Activated naive CD8-positive, alpha-beta T cell treated with anti-CD3 and anti-CD28 coated beads, Interleukin-2, amount 10 ng/mL, durations not matched to agents 7 days and 5 days (primary cell): ENCODE measurements at places on chromosomes 4 and X.

- no peak for DNase-seq
Measured at GRCh38 chr4:39713691-39714090, 15.8 kb downstream of the UBE2K start.

- no peak for DNase-seq
Measured at GRCh38 chr4:30536231-30536630, 183.9 kb upstream of the PCDH7 start.

DNA sequence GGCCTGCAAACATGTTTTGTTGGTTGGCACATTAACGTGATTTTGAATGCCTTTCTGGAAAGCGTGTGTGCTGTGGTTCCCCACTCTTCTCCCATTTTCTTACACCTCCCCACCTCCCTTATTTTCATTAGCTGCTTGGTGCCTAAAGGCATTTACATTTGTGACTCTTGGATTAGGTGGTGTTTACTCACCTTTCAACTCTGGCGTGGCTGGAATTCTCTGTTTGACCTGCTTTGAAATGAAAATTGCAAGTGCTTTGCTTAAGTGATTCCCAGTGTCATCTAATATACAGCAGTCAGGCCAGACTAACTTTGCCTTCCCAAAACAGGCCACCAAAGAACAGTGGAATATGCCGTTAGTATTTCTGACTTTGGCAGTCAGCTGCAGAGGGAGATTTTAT is 80.5 kb downstream of the NHSL2 start:
- no peak for DNase-seq

DNA sequence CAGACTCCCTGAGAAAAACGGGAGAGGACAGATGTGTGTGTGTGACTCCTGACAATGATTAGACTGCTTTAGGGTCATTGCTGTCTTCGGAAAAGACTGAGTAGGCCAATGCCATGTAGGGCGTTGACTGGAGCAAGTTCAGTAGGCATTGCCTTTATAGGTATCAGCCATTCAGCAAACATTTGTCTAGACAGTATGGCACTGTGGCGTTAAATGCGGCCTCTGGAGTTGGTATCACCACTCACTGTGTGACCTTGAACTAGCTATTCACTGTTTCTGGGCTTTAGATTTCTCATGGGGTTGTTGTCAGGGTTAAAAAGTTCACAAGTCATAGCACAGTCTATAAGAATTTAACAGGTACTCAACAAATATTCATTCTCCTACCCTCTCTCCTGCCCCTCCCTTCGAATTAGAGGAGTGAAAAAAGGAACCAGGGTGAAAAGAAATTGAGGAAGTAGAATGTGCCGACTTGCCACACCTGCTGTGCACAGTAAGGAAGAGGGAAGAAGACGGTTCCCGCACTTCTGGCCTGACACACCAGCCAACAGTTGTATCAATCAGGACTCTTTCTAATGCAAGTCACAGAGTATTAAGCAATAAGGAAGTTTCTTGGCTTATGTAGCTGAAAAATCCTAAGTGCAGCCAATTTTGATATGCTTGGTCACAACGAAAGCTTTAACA is 83.2 kb upstream of the PLAC8 start:
- DNase-seq = no peak

DNA sequence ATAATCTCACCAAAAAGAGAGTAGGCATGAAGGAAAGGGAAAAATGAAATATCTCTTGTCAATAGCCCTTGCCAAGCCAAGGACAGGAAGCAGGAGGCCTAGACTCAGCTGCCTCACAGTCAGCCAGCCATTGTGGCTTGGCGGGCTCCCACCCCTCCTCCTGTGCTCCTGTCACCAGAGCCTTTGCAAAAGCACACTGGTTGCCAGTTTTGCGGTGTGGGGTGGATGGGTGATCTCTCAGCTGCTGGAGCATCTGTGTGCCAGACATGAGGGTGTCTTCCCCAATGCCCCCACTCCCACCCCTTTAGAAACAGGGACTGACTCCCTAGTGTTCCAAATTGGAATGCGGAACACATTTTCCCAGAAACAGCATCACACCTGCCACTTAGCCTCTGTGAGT is 26.1 kb downstream of the ARHGEF6 start:
- peak; percentile 42 for DNase-seq

DNA sequence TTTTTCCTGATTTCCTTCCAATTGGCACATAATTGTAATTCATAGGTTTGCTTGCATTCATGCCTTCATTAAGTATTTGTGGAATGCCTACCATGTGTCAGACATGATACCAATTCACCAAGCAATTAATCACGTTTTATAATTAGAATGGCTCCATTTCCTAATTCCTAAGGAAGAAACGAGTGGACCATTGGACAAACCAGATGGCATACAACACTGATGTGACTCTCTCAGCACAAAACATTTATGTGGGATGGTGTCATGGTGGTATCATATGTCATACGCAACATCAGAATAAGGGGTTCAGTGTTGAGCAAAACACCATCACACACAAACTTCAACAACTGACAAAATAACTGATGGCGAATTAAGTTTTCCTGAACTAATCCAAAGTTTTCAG is 502.8 kb downstream of the DMD start:
- no peak for DNase-seq

GRCh38 chr4:2936773-2937145 is 26.4 kb downstream of the NOP14 start:
- DNase-seq = no peak

GRCh38 chr4:44421330-44422065 is 27.1 kb downstream of the KCTD8 start:
- DNase-seq = no peak

GRCh38 chrX:127466211-127466610 is 586.0 kb downstream of the ACTRT1 start:
- DNase-seq = no peak

DNA sequence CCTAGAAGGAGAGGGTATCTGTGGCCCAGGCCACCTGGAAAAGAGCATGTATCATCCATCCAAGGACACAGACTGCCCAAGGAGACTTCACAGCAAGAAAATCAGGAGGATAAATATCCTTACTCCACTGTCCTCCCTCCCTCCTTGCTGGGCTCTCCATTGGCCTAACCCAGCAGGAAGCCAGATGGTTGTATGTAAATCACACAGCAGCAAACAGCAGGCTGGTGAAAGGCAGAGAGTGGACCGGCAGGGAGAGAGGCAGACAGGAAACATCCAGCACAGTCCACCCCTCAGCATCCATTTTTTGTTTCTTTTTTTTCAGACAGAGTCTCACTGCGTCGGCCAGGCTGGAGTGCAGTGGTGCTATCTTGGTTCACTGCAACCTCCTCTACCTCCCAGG is 17.5 kb downstream of the TXK start:
- DNase-seq = no peak

DNA sequence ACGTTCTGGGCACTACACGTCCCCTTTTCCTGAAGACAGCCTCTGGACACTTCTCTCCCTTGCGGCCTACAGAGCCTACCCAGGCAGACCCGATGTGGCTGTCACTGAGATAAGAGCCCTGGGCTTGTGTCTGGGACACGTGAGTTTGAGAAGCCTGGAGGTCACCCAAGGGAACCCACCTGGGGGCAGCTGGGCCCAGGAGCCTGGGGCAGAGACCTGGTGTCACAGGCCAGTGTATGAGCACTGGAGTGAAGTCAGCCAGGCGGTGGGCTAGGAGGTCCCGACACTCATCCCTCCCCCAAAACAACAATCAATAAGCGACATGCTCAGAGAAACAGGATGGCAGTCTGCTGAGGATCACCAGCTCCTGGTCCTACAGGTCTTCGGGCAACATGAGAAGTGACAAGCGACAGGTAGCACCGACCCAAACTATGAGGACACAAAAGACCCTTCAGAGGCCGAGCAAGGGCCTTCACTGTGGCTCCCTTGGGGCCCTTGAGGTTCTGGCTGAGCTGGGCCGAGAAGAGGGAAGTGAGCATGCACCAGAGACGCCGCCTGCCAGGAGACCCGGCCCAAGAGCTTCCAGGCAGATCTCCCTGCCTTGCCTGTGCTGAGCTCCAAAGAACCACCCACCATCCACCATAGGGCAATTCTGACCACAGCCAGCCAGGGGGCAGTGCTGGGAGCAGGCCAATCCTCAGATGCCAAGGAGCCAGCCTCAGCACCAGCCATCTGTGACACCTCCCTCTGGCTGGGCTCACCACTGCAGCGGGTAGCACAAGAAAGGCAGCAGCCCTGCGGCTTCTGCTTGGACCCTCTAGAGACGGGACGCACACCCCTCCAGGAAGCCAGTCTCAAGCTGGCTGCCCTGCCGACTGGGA is 11.0 kb upstream of the DUSP9 start:
- DNase-seq = no peak

DNA sequence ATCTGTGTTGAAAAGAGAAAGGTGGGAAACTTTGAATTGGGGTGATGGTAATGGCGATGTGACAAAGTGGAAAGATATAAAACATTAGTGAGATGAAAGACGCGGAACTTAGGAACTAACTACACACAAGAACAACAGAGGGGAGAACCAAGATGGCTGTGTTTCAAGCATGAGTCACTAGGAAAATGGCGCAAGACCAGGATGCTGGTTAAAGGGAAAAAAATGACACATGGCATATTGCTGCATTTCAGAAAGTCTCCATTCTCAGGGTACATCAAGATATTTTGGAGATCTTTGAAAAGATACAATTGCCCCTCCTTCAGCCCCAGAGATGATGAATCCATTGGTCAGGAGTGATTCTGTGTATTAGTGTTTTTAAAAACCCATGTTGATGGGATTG is 164.4 kb downstream of the FBXO8 start:
- DNase-seq = no peak

- DNase-seq = no peak
Measured at GRCh38 chr4:129254126-129254525, 158.2 kb downstream of the C4orf33 start.

DNA sequence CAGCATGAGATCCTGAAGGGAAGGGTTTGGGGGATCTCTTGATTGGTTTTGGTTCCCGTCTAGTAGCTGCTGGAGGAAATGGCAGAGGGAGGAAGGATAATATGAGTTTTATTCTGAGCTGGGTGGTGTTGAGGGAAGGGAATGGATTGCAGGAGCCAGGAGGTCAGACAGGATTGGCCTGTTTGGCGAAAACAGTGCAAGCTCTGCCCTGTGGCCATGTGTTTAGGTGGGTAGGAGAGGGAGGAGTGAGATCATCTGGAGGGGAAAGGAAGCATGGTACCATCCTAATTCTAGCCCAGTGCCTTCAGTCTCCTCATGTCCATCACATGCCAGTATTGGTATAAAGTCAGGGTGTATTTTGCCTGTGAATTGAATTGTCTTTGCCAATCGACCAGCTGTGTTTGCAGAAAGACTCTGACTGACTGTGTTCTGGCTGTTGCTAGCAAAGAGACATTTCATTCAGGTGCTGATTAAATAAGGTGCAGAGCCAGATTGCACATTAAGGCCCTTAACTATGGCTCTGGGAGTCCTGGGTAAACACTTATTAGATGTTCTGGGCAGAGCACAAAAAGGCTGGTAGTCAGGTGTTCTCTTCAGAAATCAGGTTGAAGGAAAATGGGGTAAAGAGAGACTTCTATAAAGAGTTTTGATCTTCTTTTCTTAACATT is 10.0 kb downstream of the TMEM164 start:
- no peak for DNase-seq

DNA sequence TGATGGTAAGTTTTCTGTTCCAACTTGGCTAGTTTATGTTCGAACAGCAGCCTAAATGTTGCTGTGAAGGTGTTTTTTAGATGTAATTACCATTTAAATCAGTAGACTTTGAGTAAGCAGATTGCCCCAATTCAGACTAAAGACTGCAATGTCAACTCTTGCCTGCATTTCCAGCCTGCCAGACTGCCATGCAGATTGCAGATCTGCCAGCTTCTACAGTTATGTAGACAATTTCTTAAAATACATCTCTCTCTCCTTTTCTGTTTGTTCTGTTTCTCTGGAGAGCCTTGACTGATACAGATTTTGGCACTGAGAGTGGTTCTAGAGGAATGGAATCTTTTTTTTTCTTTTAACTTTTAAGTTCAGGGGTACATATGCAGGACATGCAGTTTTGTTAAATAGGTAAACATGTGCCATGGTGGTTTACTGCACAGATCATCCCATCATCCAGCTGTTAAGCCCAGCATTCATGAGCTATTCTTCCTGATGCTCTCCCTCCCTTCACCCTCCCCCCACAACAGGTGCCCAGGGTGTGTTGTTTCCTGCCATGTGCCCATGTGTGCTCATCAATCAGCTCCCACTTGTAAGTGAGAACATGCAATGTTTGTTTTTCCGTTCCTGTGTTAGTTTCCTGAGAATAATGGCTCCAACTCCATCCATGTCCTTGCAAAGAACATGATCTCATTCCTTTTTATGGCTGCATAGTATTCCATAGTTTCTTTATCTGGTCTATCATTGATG is 227.8 kb downstream of the CPE start:
- no peak for DNase-seq

DNA sequence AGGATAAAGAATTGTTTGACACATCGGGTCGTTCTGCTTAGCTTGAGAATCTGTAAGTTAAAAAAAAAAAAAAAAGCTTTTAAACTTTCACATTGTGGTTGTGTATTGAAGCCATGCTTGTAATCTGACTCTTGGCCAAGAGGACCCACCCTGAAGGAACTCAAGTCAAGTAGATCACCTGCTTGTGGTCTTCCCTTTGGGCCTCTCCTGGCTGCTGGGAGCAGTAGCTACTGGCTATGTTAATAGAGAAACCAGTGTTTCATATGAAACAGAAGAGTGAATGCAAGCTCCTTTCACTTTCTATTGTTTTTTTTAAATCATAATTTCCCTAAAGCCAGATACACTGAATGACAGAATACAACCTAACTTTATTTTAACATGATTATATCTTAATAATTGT is 402.4 kb upstream of the NDST4 start:
- DNase-seq = no peak

- DNase-seq = no peak
Measured at GRCh38 chr4:30716681-30717207, 3.4 kb upstream of the PCDH7 start.

- no peak for DNase-seq
Measured at GRCh38 chr4:158966091-158966490, 136.8 kb upstream of the RAPGEF2 start.

GRCh38 chr4:142645475-142646108 is 200.5 kb downstream of the INPP4B start:
- DNase-seq = no peak

DNA sequence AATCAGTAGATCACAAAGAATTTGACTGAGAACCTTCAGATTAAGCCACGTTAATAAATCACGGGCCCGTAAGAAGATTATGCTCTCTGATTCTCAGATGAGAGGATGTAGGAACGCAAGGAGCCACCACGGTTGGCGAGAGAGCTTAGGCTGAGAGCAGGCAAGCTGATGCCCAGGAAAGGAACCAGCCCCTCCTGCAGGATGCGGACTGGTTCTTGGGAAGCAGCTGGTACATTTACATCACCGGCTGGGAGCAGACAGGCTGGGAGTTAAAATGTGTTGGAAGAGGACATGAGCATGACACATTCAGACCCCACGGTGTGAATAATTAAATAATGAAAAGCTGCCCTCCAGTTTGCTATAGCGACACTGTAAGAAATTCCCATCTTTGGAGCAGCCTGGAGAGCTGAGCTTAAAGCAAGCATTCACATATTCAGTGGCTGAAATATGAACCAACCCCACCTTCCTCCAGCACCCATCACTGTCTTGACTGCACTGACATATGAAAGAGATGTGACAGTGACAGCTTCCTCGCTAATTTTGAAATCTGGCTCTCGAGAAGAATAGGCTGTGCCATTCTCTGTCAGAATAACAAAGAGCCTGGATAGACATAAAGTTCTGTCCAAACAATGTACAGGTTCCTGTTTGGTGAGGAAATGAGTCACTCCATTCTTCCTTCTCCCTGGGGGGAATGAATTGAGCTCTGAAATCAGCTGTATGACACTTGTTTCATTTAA is 33.1 kb downstream of the LNX1 start:
- DNase-seq = no peak
